ENCODE measurements at places on chromosomes 13 and 19.

- peak; percentile 84 for DNase-seq
Observed at GRCh38 chr19:44723952-44724319, 24.6 kb upstream of the BCL3 start.

GRCh38 chr13:79853251-79853650, 372.3 kb downstream of the NDFIP2 start:
- no peak for DNase-seq

DNA sequence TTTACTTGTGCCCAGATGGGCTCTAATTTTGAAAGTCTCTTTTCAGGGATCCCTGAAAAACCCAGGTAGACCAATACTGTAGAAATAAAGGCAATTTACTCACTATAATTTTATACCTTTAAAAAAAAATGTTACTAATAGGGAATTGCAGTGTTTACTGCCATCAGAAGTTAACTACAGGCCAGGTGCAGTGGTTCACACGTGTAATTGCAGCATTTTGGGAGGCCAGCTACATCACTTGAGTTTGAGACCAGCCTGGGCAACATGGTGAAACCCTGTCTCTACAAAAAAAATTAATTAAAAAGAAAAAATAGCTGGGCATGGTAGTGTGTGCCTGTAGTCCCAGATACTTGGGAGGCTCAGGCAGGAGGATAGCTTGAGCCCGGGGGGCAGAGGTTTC, 10.2 kb downstream of the USP12 start:
- no peak for DNase-seq

- DNase-seq, result no peak
Observed at GRCh38 chr19:45809643-45810159, 5.4 kb downstream of the RSPH6A start.

DNA sequence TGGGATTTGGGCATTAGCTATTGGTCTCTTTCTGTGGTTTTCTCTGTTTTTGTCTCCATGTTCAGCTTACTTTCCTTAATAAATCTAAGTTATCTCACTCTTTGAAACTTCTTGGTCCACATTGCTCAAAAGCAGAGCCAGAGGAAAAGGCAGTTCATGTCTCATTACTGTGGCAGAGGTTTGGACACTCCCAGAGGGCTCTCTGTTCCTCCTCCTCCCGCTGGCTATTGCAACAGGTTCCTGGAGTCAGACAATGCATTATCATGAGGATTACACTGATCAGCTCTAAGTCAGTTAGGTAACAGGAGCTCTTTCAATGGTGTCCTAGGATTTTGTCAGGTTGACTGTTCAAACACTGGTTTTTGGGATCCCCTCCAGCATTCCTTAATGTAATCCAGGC, 298.8 kb downstream of the NDFIP2 start:
- no peak for DNase-seq

DNA sequence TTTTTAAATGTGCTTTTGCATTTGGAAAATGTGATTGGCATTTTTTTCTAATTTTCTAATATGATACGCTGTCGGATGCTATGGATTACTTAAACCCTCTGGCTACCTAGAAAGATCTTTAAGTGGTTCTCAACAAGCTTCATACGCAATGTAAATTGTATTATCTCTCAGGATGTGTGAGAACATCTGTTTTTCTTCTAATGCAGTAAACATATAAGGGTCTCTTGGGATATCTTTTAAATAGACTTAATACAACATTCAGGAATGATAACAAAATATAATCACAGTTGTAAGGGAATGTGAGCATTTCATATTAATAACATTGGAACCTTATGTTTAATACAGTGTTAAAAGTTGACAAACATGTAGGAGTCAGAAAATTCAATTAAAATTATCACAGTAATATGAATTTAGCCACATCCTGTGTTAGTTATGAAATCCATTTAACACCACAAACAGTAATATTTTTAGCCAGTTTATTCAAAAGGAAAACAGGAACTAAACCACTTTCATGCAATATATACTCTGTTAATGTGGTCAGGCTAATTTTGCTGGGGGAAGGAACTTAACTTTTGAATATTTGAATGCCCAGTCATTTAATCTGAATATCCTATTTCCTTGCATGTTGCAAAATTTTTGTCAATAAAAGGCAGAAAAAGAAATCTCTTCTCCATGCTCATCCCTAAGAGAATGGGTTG, 15.0 kb upstream of the ALOX5AP start:
- no peak for DNase-seq

- DNase-seq, result no peak
Observed at GRCh38 chr13:97537110-97537509, 103.1 kb downstream of the RAP2A start.

- no peak for DNase-seq
Observed at GRCh38 chr19:47505506-47505905, 9.4 kb downstream of the NAPA start.

DNA sequence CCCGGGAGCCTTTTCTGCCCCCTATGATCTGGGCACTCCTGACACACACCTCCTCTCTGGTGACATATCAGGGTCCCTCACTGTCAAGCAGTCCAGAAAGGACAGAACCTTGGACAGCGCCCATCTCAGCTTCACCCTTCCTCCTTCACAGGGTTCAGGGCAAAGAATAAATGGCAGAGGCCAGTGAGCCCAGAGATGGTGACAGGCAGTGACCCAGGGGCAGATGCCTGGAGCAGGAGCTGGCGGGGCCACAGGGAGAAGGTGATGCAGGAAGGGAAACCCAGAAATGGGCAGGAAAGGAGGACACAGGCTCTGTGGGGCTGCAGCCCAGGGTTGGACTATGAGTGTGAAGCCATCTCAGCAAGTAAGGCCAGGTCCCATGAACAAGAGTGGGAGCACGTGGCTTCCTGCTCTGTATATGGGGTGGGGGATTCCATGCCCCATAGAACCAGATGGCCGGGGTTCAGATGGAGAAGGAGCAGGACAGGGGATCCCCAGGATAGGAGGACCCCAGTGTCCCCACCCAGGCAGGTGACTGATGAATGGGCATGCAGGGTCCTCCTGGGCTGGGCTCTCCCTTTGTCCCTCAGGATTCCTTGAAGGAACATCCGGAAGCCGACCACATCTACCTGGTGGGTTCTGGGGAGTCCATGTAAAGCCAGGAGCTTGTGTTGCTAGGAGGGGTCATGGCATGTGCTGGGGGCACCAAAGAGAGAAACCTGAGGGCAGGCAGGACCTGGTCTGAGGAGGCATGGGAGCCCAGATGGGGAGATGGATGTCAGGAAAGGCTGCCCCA, 8.5 kb upstream of the CEACAM7 start:
- no peak for DNase-seq

DNA sequence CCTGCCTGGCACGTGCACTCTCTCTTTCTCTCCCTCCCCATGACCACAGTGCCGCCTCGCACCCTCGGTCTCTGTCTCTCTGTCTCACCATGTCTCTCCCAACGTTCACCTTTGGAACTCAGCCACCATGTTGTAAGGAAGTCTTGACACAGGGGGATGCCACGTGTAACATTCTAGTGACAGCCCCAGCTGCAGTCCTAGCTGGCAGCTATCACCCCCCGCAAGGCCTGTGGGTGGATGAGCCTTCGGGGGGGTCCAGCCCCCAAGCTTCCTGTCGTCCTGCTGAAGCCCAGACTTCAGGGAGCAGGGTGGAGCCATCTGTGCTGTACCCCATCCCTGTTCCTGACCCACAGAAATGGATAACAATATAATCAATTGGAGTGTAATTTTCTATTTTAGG, 118.5 kb downstream of the SOX1 start:
- no peak for DNase-seq

DNA sequence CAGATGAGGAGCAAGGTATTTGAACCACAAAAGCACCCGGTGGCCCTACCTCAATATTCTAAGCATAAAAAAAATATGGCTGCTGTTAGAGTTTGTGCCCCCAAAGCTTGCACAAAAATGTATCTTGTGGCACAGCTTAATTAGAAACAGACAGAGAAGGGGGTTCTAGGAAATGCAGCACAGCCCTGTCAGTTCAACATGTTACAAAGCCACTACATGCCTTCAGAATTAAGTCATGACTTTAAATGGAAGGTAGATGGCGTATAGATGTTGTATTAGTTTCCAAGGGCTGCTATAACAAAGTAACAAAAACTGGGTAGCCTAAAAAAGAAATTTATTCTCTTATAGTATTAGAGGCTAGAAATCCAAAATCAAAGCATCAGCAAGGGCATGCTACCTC, 703.8 kb downstream of the DIAPH3 start:
- no peak for DNase-seq

DNA sequence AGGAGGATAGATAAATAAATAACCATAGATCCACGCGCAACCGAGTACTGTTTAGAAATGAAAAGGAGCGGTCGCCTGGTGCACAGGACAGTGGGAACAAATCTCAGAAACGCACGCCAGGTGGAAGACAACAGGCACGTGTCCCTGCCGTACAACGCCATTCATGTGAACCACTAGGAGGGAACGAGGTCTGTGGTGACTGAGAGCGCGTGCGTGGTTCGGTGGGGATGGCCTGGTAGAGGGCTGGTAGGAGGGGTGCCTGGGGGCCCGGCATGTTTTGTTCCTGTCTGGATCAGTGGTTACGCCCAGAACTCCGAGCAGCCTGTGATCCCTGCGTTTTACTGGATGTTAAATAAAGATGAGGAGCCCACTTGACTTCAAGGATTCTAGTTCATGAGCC, 111.9 kb downstream of the KDM4B start:
- DNase-seq, result no peak

GRCh38 chr19:28065026-28065425, 1147.9 kb downstream of the UQCRFS1 start:
- no peak for DNase-seq

- DNase-seq, result no peak
Observed at GRCh38 chr19:40356681-40357595, 8.4 kb downstream of the PLD3 start.

GRCh38 chr19:18533058-18533457, 10.3 kb downstream of the FKBP8 start:
- no peak for DNase-seq

- no peak for DNase-seq
Observed at GRCh38 chr19:43316591-43317319, 36.7 kb upstream of the CD177 start.

DNA sequence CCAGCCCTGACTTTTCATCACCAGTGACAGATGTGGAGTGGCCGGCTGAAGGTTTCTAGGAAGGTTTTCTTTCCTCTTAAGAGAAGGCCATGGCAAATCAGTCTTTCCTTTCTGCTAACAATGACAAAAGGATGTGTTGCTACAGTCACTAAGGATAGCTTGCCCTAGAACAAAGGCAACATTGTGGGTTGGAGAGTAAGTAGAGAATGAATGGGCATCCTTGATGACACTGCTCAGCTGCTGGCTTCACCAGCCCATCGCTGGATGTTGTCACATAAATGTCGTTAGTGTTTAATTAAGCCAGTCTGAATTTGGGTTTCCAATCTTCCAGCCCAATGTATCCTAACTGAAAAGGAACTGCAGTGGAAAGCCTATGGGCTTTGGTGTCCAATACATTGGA, 168.4 kb downstream of the ZIC5 start:
- DNase-seq, result no peak

DNA sequence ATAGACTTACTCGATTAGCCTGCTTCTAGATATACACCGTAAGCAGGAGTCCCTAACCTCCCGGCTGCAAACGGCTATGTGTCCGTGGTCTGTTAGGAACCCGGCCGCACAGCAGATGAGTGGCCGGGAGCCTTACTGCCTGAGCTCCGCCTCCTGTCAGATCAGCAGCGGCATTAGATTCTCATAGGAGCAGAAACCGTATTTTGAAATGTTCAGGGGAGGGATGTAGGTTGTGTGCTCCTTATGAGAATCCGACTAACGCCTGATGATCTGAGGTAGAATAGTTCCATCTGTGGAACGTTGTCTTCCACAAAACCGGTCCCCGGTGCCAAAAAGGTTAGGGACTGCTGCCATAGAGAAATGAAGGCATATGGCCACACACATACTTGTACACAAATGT, 1491.9 kb downstream of the SLITRK5 start:
- DNase-seq, result no peak

GRCh38 chr19:4557144-4557970, 2.1 kb downstream of the SEMA6B start:
- DNase-seq, result peak; percentile 24

- DNase-seq, result no peak
Observed at GRCh38 chr19:46591254-46591653, 9.9 kb upstream of the CALM3 start.

GRCh38 chr19:32202244-32202643, 143.2 kb upstream of the ZNF507 start:
- no peak for DNase-seq

DNA sequence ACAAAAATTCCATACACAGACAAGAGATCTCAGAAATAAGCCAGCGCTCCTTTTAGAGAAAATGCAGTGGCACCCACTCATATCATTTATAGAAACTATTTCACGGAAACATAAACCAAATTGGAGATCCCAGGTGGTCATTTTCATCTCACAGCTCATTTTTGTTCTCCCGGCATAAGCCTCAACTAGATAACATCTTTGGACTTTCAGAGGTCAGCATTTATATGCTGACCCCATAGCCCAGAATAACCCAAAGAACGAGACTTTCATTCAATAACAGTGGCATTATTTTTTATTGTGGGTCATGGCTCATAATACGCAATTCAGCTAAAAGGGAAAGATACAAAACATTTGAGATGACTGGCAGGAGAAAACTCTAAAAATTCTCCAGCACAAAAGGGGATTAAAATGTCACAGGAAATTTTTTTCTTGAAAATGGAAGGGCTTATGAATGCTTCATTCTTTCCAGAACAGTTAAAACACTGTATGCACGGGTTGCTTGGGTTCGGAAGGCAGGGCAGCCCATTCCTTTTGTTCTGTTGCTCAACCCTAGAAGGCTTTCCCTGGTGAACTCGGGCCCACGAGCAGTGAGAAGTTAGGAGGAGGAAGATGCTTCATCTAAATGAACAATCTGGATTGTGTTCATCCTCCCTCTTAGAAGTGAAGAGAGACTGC, 24.0 kb downstream of the STARD13 start:
- DNase-seq, result no peak

DNA sequence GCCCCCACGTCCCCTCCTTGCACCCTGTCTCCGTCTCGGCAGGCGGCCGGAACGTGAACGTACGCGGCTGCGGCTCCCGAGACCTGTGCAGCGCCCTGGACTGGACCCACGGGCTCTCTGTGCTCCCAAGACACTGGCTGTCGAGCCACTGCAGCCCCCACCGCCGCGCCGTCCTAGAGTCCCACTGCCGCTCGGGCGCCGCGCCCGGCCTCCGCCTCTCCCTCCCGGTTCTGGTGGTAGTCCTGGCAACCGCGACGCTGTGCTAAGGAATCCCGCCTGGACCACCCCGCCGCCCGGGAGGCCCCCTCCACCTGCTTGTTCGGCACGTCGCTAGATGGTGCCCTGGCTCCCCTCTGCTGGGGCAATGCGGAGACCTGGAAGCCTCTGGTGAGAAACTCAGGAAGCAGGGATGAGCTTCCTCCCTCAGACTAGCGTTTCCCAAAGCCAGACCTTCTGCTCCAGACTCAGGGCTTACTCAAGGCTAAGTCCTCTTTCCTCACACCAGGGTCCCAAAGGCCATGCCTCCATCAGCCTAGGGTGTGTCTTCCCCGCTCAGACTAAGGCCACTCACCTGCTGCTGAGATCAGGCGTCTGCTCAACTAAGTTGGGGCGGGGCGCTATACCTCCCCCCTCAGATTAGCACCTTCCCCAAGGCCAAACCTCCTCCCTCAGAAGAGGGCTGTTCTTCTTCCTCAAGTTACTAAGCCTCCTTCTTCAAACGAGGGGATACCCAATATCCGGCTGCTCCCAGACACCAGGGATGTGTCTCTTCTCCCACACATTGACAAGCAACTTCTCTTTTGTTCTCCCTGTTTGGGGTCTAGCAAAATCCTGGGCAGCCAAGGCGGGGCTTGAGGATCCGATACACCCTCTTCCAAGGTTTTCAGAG, 16.1 kb upstream of the IRGC start:
- DNase-seq, result peak; percentile 3

GRCh38 chr19:5824751-5825150, 14.8 kb downstream of the FUT6 start:
- DNase-seq, result no peak

- DNase-seq, result no peak
Observed at GRCh38 chr19:7528192-7528519, 5.7 kb downstream of the MCOLN1 start.
